ENCODE measurements at places on chromosomes 11 and 22. TPM values are rescaled to one million over a fixed set of nuclear protein-coding genes. Genes with fewer than 3 reads are reported as not detected.

TESMIN gene
- total RNA-seq, result 1.8 TPM

DNA sequence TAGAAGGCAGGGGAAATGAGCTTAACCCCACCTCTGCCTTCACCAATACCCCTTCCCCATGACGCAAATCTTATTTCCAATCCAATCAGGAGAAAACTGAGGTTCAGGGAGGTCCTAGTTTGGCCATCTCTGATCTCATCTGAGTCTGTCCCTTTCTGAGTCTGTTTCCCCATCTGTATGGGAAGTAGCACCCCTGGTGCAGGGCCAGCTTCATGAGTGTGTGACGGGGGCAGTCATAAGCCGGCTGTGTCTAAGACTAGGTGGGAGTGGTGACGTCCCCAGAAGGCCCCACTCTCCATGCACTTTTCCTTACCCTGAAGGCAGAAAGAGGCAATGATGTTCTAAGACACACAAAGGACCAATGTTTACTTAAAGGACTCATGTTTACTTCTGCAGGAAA is 72.3 kb downstream of the MN1 start:
- no peak for DNase-seq
- no peak overlapping the region for H3K4me3 ChIP-seq
- H3K4me1 ChIP-seq, result no peaks in the 10 kb centered on the region
- H3K27me3 ChIP-seq, result no peaks in the 10 kb centered on the region

- H3K4me3 ChIP-seq, result no peak overlapping the region
- no peaks in the 10 kb centered on the region for H3K27me3 ChIP-seq
- peaks cover 70% of the 10 kb centered on the region for H3K36me3 ChIP-seq
- no peak overlapping the region for H3K27ac ChIP-seq
Measured at GRCh38 chr11:86341382-86341781, 33.3 kb upstream of the CCDC81 start.

GRCh38 chr11:86156397-86156955 is 87.6 kb upstream of the PICALM start:
- H3K4me1 ChIP-seq, result peaks cover 28% of the 10 kb centered on the region
- H3K4me3 ChIP-seq, result no peak overlapping the region
- no peak for DNase-seq
- no peaks in the 10 kb centered on the region for H3K36me3 ChIP-seq

GRCh38 chr11:103729617-103730016 is 306.8 kb upstream of the DDI1 start:
- no peak overlapping the region for H3K4me3 ChIP-seq
- DNase-seq, result no peak
- no peak overlapping the region for H3K27ac ChIP-seq
- no peaks in the 10 kb centered on the region for H3K4me1 ChIP-seq

DAGLA gene
- total RNA-seq, result not detected

- DNase-seq, result no peak
- no peak overlapping the region for H3K4me3 ChIP-seq
- H3K27ac ChIP-seq, result no peak overlapping the region
- H3K4me1 ChIP-seq, result peaks cover 2% of the 10 kb centered on the region
- H3K36me3 ChIP-seq, result no peaks in the 10 kb centered on the region
Measured at GRCh38 chr11:84825106-84825660, 802.0 kb downstream of the DLG2 start.

ART1 gene
- total RNA-seq, result not detected

GAL gene
- total RNA-seq, result not detected

GRCh38 chr22:23537416-23537815 is 42.7 kb downstream of the IGLL1 start:
- no peaks in the 10 kb centered on the region for H3K27me3 ChIP-seq
- no peak overlapping the region for H3K27ac ChIP-seq
- H3K36me3 ChIP-seq, result no peaks in the 10 kb centered on the region
- no peak overlapping the region for H3K4me3 ChIP-seq

- DNase-seq, result no peak
- H3K4me3 ChIP-seq, result no peak overlapping the region
- no peak overlapping the region for H3K27ac ChIP-seq
- peaks cover 19% of the 10 kb centered on the region for H3K27me3 ChIP-seq
- no peaks in the 10 kb centered on the region for H3K36me3 ChIP-seq
Measured at GRCh38 chr11:112511271-112511670, 250.6 kb upstream of the PLET1 start.

DNA sequence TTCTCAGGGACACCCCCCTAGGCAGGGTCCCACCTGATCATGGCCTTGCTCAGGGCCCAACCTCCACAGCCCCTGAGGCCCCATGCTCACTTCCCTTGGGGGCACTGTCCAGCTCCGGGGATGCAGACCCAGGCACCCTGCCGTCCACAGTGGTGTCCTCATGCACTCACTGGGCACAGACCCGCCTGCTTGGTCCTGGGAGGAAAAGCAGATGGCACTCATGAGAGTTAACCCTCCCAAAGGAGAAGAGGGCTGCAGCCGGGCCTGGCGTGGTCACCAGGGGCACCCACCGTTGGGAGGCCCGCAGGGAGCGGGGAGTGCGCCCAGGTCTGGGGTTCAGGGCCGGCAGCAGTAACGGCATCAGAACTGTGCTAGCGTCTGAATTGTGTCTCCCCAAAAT is 1270.9 kb downstream of the BRD1 start:
- DNase-seq, result no peak
- no peaks in the 10 kb centered on the region for H3K27me3 ChIP-seq
- H3K36me3 ChIP-seq, result no peaks in the 10 kb centered on the region
- no peaks in the 10 kb centered on the region for H3K4me1 ChIP-seq
- no peak overlapping the region for H3K4me3 ChIP-seq

- H3K36me3 ChIP-seq, result no peaks in the 10 kb centered on the region
- H3K27me3 ChIP-seq, result no peaks in the 10 kb centered on the region
- DNase-seq, result no peak
- peak overlapping the region; percentile 94 for H3K27ac ChIP-seq
- H3K4me1 ChIP-seq, result peaks cover 50% of the 10 kb centered on the region
- H3K4me3 ChIP-seq, result peak overlapping the region; percentile 59
Measured at GRCh38 chr11:73189723-73190556, 28.1 kb upstream of the P2RY2 start.

- peaks cover 6% of the 10 kb centered on the region for H3K27me3 ChIP-seq
- H3K27ac ChIP-seq, result no peak overlapping the region
- DNase-seq, result no peak
- H3K4me3 ChIP-seq, result no peak overlapping the region
- H3K4me1 ChIP-seq, result peaks cover 30% of the 10 kb centered on the region
Measured at GRCh38 chr11:61010466-61011228, 39.2 kb downstream of the CD6 start.

DNA sequence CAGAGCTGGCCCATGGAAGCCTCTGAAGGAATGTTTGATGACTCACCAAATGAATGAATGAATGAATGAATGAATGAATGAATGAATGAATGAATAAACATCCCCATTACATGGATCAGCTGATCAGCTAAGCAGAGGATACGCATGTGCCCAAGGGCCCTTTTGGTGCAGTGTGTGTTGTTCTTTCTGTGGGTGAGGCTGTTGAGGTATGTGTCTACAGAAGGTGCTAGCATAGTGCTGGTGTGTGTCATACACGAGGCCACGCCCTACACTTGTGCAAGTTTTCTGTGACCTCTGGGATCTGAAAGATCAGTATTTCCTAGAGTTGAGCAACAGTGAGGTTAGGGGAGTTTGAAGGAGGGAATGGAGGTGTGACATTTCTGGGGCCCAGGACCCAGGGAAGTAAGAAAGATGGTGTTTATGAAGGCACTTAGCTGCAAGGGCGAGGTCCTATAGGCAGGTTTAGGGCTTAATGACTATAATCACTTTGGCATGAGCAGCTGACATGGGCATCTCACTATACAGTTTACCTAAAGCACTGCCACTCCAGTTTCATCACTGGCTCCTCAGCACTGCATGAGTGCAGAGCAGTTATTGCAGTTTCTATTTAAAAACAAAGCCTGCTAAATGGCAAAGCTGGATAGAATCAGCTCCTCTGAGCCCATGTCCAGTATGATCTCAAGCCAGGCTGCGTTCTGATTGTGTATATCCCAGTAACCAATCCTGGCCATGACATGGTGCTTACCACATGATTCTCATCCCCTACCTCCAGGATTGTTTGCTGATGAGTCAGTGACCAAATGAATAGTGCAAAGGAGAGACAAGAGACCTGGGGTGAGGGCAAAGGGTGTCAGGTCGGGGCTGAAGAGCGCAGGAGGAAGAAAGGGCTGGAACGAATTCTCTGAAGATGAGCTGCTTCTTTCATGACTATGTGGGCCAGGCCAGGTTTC is 36.4 kb upstream of the E2F8 start:
- peaks cover 22% of the 10 kb centered on the region for H3K4me1 ChIP-seq
- no peak for DNase-seq
- peaks cover 3% of the 10 kb centered on the region for H3K27me3 ChIP-seq
- no peak overlapping the region for H3K27ac ChIP-seq

- DNase-seq, result no peak
- H3K27me3 ChIP-seq, result peaks cover 2% of the 10 kb centered on the region
- H3K4me1 ChIP-seq, result no peaks in the 10 kb centered on the region
- no peak overlapping the region for H3K27ac ChIP-seq
- H3K4me3 ChIP-seq, result no peak overlapping the region
Measured at GRCh38 chr11:8361206-8361605, 97.5 kb upstream of the LMO1 start.

GRCh38 chr11:99015634-99016454 is 4.9 kb upstream of the CNTN5 start:
- H3K36me3 ChIP-seq, result no peaks in the 10 kb centered on the region
- H3K4me3 ChIP-seq, result no peak overlapping the region
- peaks cover 10% of the 10 kb centered on the region for H3K27me3 ChIP-seq
- no peak for DNase-seq

DNA sequence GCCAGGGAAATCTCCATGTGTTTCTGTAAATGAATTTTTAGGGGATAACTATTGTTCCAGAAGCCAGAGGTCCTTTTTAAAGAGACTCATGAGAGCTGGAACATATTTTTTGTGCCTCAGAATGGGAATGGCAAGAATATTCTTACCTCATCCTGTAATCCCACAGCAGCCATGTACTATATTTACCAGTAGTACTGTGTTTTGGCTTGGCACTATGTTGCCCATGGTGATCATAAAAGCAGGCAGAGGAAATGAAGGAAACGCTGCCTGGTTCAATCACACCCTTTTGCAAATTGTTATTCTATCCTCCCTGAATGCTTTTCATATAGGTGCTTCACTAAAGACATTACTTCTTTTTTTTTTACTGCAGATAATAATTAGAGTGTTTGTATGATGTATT is 81.0 kb downstream of the ANO3 start:
- H3K27ac ChIP-seq, result no peak overlapping the region
- DNase-seq, result no peak
- H3K27me3 ChIP-seq, result no peaks in the 10 kb centered on the region
- H3K4me3 ChIP-seq, result no peak overlapping the region
- H3K4me1 ChIP-seq, result no peaks in the 10 kb centered on the region

GRCh38 chr22:46795140-46795539 is 32.7 kb downstream of the TBC1D22A start:
- no peak overlapping the region for H3K27ac ChIP-seq
- H3K4me1 ChIP-seq, result peaks cover 47% of the 10 kb centered on the region
- H3K4me3 ChIP-seq, result no peak overlapping the region
- H3K27me3 ChIP-seq, result no peaks in the 10 kb centered on the region
- peaks cover 80% of the 10 kb centered on the region for H3K36me3 ChIP-seq

OR4D5 gene
- not detected for total RNA-seq

DNA sequence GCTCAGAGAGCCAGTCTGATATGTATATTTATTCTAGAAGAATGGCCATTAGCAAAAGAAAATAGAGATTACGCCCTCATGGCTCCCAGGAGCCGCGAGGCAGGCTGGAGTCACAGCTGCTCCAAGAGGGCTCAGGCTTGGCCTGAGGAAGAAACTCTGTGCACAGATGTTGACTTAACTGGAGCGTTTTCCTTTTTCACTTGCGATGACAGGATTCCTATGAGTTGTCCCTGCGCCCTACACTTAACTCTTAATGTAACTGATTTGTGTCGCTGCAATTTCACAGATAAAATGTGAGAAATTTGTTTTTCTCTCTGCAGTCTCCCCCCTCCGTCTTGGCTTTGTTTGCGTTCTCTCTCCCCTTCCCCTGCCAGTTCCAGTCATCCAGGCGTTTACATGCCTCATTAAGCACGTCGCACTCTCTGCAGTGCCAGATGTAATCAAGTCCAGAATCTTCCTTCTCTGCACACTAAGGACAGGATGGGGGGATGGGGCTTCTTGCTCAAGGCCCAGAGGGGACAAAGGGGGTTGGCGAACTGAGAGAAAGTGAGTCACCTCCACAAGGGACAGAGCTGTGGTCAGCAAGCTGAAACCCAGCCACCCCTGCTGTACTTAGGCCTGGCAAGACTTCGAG is 1060.1 kb downstream of the NTM start:
- no peaks in the 10 kb centered on the region for H3K4me1 ChIP-seq
- H3K27ac ChIP-seq, result no peak overlapping the region
- H3K27me3 ChIP-seq, result no peaks in the 10 kb centered on the region
- no peak for DNase-seq
- H3K4me3 ChIP-seq, result no peak overlapping the region

IL18 gene
- 1.00 TPM for total RNA-seq

DNA sequence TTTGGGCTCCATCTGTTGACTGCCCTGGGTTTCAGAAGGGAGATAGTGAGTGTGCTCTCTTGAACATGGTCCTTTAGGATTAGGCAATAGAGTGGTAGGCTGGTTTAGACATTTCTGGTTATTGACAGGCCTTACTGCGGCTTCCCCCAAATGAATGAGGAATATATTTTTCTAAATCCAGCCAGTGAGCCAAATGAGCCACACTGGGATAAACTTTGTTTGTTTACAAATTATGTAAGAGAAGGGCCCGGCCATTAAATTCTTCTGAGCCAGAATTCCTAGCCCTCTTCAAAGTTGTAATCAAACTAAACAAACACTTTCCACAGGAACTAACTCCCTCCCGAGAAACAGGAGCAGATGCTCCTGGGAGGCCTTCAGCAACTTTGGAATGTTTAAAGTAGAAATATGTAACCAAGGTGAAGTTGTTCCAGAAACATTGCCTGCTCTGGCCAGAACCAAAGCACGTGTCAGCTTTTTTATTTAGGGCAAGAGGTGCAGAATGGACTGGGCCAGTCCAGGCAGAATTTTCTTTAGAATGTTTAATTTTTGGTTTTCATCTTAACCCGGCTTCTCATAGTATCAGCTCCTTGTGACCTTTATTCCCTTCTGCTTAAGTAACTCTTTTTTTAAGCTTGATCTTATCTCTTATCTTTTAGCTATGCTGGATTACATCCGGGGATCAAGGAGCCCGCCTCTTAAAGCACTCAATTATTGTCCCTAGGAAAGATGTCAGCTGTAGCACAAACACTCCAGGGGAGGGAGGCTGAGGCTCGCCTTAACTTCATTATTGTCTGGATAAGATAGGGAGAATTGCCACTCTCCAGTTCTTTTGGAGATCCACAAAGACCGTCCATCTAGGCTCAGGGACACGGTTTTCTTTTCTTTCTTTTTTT is 28.7 kb downstream of the ZNRF3 start:
- no peaks in the 10 kb centered on the region for H3K36me3 ChIP-seq
- H3K27me3 ChIP-seq, result no peaks in the 10 kb centered on the region
- no peak for DNase-seq
- no peak overlapping the region for H3K27ac ChIP-seq

SLC17A6 gene
- total RNA-seq, result not detected

NRXN2 gene
- total RNA-seq, result 0.73 TPM

OR51F1 gene
- total RNA-seq, result not detected

- H3K27me3 ChIP-seq, result no peaks in the 10 kb centered on the region
- no peak overlapping the region for H3K4me3 ChIP-seq
- DNase-seq, result no peak
- no peaks in the 10 kb centered on the region for H3K36me3 ChIP-seq
- no peaks in the 10 kb centered on the region for H3K4me1 ChIP-seq
- no peak overlapping the region for H3K27ac ChIP-seq
Measured at GRCh38 chr11:109856928-109857327, 236.3 kb upstream of the ZC3H12C start.

RASD2 gene
- total RNA-seq, result not detected

- peaks cover 32% of the 10 kb centered on the region for H3K36me3 ChIP-seq
- no peak for DNase-seq
- no peaks in the 10 kb centered on the region for H3K27me3 ChIP-seq
- H3K4me1 ChIP-seq, result no peaks in the 10 kb centered on the region
- no peak overlapping the region for H3K4me3 ChIP-seq
Measured at GRCh38 chr22:36768141-36768540, 7.8 kb downstream of the IFT27 start.

USH1C gene
- not detected for total RNA-seq
